Activated B cell treated with CpG ODN at 0.5 μM for 24 hours (primary cell): ENCODE measurements at places on chromosomes 13 and 19. TPM values are rescaled to one million over a fixed set of nuclear protein-coding genes. Genes with fewer than 3 reads are reported as not detected.

The MIDN gene
- total RNA-seq = 64.5 and 68.4 TPM in 2 replicates

The NANOS3 gene
- not detected in 2 replicates for total RNA-seq

The ADGRE1 gene
- total RNA-seq = 0.15 and 0.18 TPM in 2 replicates

The GNG8 gene
- total RNA-seq = 33.1 and 38.2 TPM in 2 replicates

DNA sequence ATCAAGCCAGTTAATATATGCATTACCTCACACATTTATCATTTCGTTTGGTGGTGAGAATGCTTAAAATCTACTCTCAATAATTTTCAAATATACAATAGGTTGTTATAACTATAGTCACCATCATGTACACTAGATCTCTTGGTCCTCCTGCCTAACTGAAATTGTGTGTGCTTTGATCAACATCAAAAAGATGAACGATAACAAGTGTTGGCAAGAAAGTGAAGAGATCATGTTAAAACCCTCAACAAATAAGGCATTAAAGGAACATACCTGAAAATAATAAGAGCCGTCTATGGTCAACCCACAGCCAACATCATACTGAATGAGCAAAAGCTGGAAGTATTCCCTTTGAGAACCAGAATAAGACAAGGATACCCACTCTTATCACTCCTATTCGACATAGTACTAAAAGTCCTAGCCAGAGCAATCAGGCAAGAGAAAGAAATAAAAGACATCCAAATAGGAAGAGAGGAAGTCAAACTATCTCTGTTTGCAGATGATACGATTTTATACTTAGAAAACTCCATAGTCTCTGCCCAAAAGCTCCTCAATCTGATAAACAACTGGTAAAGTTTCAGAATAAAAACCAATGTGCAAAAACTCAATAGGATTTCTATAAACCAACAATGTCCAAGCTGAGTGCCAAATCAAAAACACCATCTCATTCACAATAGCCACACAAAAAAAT, 27.9 kb upstream of the OR10H1 start:
- no peak overlapping the region for H3K27ac ChIP-seq
- no peak for DNase-seq
- peaks cover 36% of the 10 kb centered on the region for H3K27me3 ChIP-seq
- H3K36me3 ChIP-seq = no peaks in the 10 kb centered on the region
- no peak overlapping the region for H3K4me3 ChIP-seq

The NDUFB7 gene
- total RNA-seq = 108 and 129 TPM in 2 replicates

- no peaks in the 10 kb centered on the region for H3K4me1 ChIP-seq
- no peak overlapping the region for H3K27ac ChIP-seq
- H3K4me3 ChIP-seq = no peak overlapping the region
- H3K27me3 ChIP-seq = no peaks in the 10 kb centered on the region
- no peaks in the 10 kb centered on the region for H3K36me3 ChIP-seq
Observed at GRCh38 chr19:52749780-52750179, 14.9 kb upstream of the ZNF611 start.

GRCh38 chr19:33089010-33089409, 8.0 kb downstream of the GPATCH1 start:
- no peak for DNase-seq
- H3K4me1 ChIP-seq = peaks cover 3% of the 10 kb centered on the region
- no peaks in the 10 kb centered on the region for H3K27me3 ChIP-seq

GRCh38 chr13:78595495-78596398, 7.6 kb downstream of the POU4F1 start:
- H3K36me3 ChIP-seq = no peaks in the 10 kb centered on the region
- no peak overlapping the region for H3K4me3 ChIP-seq
- DNase-seq = no peak
- H3K4me1 ChIP-seq = peaks cover 12% of the 10 kb centered on the region
- H3K27me3 ChIP-seq = peaks cover 66% of the 10 kb centered on the region

DNA sequence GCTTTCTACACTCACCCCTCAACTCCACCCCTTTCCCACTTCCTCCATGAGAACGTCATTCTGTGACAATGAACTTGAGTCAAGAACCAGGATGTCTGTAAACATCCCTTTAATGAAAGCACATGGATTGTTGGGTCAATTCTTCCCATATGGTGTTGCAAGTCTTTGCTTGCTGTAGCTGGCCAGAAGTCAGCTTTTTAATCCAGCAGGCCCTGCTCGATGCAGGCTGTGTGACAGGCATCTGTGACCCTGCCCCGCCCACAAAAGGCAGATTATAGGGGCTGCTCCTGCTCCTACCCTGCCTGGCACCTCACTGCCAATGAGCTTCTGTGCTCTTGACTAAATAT, 78.0 kb downstream of the STARD13 start:
- no peak for DNase-seq
- H3K4me1 ChIP-seq = peaks cover 2% of the 10 kb centered on the region
- H3K36me3 ChIP-seq = no peaks in the 10 kb centered on the region
- H3K4me3 ChIP-seq = no peak overlapping the region

The CACNA1A gene
- total RNA-seq = 1.5 and 1.7 TPM in 2 replicates

DNA sequence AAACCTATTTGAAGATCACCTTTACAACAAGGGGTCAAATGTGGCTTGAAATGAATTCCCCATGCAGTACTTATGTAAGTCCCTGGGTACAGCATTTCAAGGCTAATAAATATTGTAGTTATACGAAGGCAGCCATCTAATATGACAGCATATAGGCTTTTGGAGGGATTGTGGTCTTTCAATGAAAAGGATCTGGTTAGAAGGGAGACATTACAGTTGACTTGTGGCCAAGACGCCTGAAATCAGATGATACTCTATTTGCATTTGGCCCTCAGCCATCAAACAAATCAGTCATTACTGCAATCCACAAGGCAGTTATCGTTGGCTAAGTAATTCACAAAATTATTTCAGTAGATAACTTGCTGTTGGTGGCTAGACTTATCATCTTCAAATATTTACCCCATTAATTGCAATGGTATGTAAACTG, 242.7 kb downstream of the DCLK1 start:
- no peaks in the 10 kb centered on the region for H3K36me3 ChIP-seq
- no peak for DNase-seq
- H3K27me3 ChIP-seq = no peaks in the 10 kb centered on the region
- no peaks in the 10 kb centered on the region for H3K4me1 ChIP-seq
- no peak overlapping the region for H3K27ac ChIP-seq

DNA sequence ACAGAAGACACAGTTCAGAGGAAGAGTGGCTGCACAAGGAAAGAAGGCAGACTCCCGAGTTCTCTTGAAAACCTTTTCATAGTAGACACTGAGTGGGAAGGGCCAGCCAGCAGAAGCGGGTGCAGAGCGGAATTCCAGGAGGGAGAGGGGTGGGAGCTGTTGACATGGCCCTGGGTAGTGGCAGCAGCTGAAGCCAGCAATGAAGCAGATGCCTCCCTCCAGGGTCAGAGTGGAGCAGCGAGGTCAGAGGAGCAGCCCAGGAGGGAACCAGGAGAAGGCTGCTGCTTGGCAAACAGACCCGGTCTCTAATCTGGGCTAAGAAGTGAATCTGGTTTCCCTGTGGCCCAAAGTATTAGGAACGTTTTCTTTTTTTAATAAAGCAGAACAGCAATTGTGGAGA, 73.9 kb upstream of the SPATA13 start:
- DNase-seq = no peak
- no peaks in the 10 kb centered on the region for H3K4me1 ChIP-seq
- peaks cover 7% of the 10 kb centered on the region for H3K27me3 ChIP-seq
- H3K4me3 ChIP-seq = no peak overlapping the region
- no peaks in the 10 kb centered on the region for H3K36me3 ChIP-seq

GRCh38 chr13:42225051-42225450, 46.9 kb upstream of the AKAP11 start:
- DNase-seq = no peak
- peaks cover 5% of the 10 kb centered on the region for H3K4me1 ChIP-seq
- H3K27ac ChIP-seq = no peak overlapping the region
- H3K4me3 ChIP-seq = no peak overlapping the region
- H3K27me3 ChIP-seq = no peaks in the 10 kb centered on the region

The METTL21C gene
- not detected in 2 replicates for total RNA-seq

DNA sequence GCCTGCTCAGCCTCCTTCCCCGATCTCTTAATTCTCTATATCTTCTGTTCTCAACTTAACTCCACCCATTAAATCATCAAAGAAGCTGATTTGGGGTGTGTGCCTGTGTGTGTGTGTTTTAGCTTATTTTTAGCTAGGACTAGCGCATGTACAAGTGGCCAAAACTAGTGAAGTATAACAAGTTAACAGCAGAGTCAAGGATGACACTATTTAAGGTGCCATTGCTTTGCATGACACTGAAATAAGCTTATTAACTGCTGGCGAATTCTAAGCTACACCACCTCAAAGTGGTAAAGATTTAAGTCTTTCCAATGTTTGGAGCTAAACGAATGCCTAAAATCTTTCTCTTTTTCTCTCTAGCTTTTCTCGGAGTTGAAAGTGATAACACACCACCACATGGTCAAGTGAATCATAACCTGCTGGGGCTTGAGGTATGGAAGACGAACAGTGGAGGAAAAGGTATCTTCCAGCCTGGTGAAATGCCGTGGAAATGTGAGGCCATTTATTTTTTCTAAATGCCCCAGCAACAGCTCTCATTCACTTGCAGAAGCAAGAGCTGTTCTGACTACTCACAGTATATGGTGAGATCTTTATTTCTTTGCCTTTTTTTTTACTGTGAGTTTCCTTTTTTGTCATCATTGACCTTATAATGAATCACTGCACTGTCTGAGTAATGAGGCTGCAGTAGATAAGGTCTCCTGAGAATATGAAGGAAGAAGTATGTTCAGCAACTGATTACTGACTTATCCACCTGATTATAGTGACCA, 570.3 kb downstream of the PCDH9 start:
- no peak for DNase-seq
- peak overlapping the region; percentile 96 for H3K27ac ChIP-seq
- H3K27me3 ChIP-seq = no peaks in the 10 kb centered on the region
- H3K36me3 ChIP-seq = no peaks in the 10 kb centered on the region

- no peaks in the 10 kb centered on the region for H3K36me3 ChIP-seq
- H3K27ac ChIP-seq = no peak overlapping the region
- no peak overlapping the region for H3K4me3 ChIP-seq
- DNase-seq = no peak
- H3K4me1 ChIP-seq = peaks cover 10% of the 10 kb centered on the region
Observed at GRCh38 chr19:16274447-16274846, 50.2 kb upstream of the KLF2 start.

- peaks cover 9% of the 10 kb centered on the region for H3K4me1 ChIP-seq
- H3K36me3 ChIP-seq = peaks cover 21% of the 10 kb centered on the region
- no peak overlapping the region for H3K4me3 ChIP-seq
- H3K27me3 ChIP-seq = no peaks in the 10 kb centered on the region
- no peak for DNase-seq
Observed at GRCh38 chr19:18364826-18365528, 21.0 kb upstream of the GDF15 start.

- H3K27ac ChIP-seq = peak overlapping the region; percentile 8
- H3K4me3 ChIP-seq = peak overlapping the region; percentile 85
- peak; percentile 74 for DNase-seq
- peaks cover 3% of the 10 kb centered on the region for H3K36me3 ChIP-seq
Observed at GRCh38 chr19:46016426-46017094, 6.3 kb downstream of the PGLYRP1 start.

DNA sequence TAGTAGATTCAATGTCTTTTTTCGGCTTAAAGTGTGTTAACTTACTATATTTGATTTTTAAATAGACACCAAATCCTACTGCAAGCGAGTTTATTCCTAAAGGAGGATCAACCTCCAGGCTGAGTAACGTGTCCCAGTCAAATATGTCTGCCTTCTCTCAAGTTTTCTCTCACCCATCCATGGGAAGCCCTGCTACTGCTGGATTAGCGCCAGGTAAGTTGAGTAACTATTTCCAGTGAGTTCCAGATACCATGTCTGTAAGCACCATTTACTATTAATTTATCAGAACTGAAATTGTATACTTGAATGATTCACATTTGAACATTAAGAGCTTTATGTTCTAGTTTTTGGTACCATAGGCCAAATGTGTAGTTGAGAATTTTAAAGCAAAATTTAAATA, 81.8 kb downstream of the PAN3 start:
- peaks cover 16% of the 10 kb centered on the region for H3K4me1 ChIP-seq
- peaks cover 36% of the 10 kb centered on the region for H3K36me3 ChIP-seq
- H3K27me3 ChIP-seq = no peaks in the 10 kb centered on the region
- no peak for DNase-seq

- H3K27ac ChIP-seq = no peak overlapping the region
- DNase-seq = peak; percentile 39
- peaks cover 12% of the 10 kb centered on the region for H3K36me3 ChIP-seq
- peak overlapping the region; percentile 69 for H3K4me3 ChIP-seq
- peaks cover 31% of the 10 kb centered on the region for H3K4me1 ChIP-seq
- peaks cover 49% of the 10 kb centered on the region for H3K27me3 ChIP-seq
Observed at GRCh38 chr19:55086730-55087541, 11.3 kb downstream of the EPS8L1 start.

The MTUS2 gene
- not detected in 2 replicates for total RNA-seq

The SGCG gene
- not detected in 2 replicates for total RNA-seq
